Left renal pelvis (tissue), 4 donors: ENCODE measurements at places on chromosomes 2 and 18.

- DNase-seq = no peak
These were observed 23.6 kb downstream of the QPCT start for GRCh38 chr2:37367984-37368383.

- no peak for DNase-seq
These were observed 65.9 kb upstream of the FAM98A start for GRCh38 chr2:33665039-33665438.

GRCh38 chr18:49886891-49887764, 73.8 kb upstream of the ACAA2 start:
- DNase-seq = no peak

GRCh38 chr2:209322905-209323512, 100.8 kb upstream of the MAP2 start:
- no peak for DNase-seq

GRCh38 chr2:233362742-233363141, 8.4 kb downstream of the DGKD start:
- no peak for DNase-seq

DNA sequence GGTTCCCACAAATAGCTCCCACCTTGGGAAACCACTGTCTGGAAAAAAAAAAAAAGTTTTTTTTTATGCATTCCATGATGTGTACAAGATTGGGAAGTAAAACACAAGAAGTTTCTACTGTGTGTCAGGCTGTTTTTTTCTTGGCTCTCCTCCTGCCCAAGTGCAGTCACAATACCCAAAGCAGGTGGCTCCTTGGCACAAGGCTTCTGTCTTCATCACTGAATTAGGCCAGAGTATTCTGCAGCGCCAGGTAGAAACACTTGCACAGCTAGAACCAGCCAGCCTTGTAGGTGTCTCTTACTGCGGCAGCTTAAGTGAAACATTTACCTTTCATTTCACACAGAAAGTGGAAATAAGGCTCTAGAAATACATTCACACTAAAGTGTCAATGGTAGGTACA, 23.8 kb upstream of the MAL start:
- DNase-seq = no peak

DNA sequence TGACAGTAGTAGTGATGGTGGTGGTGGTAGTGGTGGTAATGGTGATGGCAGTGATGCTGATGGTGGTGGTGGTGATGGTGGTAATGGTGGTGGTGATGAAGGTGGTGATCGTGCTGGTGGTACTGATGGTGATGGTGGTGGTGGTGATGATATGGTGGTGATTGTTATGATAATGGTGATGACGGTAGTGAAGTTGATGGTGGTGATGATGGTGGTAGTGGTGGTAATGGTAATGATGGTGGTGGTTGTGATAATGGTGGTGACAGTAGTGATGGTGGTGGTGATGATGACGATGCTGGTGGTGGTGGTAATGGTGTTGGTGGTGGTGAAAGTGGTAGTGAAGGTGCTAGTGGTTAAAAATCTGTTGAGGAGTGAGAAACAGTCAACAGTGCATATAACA, 125.6 kb downstream of the AFF3 start:
- DNase-seq = no peak

GRCh38 chr2:137173463-137173862, 408.1 kb downstream of the THSD7B start:
- no peak for DNase-seq

DNA sequence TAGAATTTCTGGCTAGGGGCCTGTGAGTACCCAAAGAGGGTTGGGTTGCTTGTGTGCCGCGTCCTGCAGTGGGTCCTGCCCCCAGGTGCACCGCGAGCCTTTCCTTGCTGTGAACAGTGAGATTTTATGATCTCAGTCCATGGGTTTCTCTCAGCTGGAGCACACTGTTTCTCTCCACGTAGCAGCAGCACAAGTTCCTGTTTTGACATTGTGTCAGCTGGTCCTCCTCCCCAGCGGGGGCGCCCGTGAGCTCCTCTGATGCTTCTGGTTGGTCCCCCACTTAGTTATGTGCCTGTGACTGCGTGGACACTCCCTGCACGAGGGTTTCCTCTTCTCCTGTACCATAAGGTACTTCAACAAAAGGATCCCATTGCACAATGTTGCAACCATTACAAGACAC, 29.8 kb downstream of the TSHZ1 start:
- DNase-seq = no peak

DNA sequence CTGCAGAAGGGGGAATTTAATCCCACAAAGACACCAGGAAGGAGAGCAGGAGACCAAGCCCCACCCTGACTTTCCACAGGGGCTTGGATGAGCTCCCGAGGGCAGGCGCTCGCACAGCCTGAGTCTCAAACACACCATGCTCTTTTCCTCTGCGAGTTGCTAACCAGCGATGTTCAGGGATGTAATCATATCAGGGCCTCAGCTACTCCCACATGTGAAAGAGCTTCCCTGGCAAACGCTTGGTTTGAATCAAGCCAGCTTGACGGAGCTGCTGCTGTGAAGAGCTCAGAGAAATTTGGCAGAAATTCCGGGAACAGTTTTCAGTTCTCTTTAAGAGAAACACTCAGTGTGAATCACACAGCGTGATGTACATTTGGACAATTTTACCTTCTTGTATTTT, 385.8 kb downstream of the GALR1 start:
- no peak for DNase-seq

- DNase-seq = no peak
These were observed 18.8 kb downstream of the ANKRD29 start for GRCh38 chr18:23643815-23644490.
